ENCODE measurements at places on chromosomes 16 and 17.

DNA sequence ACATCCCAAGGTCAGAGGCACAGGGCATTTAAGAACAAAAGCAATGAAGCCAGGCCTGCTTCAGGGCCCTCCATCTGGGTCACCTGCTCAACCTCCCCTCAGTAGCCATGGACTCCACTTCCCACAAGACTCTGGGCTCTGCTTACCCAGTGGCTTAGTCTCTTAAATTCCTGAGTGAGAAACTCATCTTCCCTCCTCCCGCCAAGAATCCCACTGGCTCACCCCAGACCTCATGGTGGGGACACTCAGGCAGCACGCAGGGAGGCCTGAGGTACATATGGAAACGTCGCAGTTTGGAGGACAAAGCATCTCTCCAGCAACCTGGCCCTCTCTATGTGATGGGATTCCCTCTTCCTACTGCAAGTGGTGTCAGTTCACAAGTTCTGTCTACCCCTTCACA is 326.7 kb upstream of the CDH5 start:
- DNase-seq = no peak

GRCh38 chr17:11503308-11504035 is 94.8 kb upstream of the DNAH9 start:
- no peak for DNase-seq

- DNase-seq = no peak
These were observed 109.9 kb downstream of the SDK2 start for GRCh38 chr17:73534209-73534909.

DNA sequence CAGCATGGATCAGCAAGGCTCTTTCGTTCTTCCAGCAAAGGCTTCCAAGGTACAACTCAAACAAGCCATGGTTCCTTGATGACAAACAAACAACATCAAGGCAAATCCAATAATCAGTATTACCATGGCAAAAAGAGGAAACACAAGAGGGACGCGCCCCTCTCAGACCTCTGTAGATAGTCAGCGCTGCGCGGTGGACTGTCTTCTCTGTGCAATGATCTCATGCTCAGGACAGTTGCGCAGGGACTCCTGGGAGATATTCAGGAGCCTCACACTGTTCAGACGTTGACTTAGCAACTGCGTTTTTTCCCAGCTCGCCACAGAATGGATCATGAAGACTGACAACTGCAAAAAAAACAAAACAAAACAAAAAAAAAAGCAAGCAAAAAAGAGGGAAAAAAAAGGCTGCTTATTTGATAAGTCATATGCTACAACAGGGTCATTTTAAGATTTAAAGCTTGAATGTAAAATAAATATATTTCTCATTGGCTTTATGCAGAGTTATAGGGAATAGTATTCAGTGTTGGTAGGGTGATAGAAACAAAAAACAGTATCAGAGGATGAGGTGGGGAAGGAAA is 37.1 kb upstream of the ADCY7 start:
- DNase-seq = no peak

GRCh38 chr16:53922067-53922806 is 218.3 kb downstream of the FTO start:
- DNase-seq = no peak

DNA sequence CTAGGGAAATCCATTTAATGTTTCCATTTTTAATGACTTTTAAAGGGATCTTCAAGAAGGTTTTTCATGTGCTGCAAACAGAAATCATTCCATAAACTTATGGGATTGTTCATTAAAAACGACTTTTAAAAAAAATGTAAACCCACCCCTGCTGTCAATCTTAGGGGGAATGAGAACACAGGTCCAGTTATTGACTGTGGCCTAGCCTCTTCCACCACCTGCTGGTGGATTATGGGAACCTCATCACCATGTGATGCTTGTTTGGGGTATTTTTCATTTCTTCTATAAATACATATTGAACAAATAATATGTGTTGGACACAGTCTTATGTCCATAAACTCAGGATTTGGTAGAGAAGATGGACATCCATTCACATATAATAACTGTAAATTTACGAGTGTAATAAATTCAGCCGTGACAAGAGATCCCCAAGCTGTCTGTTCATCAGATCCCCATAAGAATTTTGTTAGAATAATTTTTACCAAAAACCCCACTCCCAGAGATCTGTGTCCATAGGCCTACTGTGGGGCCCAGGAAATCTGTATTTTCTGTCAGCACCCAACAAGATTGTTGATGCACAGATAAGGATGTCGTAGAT is 42.0 kb upstream of the TMC5 start:
- peak; percentile 21 for DNase-seq

- no peak for DNase-seq
These were observed 6.3 kb upstream of the ITGA3 start for GRCh38 chr17:50049636-50050035.

DNA sequence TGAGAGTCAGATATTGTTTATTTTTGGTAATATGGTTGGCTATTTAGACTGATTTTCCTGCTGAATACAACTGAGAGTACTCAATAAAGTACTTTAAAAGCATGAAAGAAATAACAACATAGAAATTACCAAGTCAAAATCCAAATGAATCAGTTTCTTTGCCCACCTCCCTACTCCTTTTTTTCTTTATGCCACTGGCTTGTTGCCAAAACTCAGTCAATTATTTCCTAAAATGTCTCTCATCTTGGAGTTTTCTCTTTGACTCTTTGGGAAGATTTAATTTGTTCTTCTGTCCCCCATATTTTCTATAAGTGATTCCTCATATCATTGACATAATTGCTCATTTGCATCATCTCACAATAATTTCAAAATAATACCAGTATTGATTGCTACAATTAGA is 2.6 kb upstream of the OMG start:
- no peak for DNase-seq
